Endothelial cell of umbilical vein (primary cell): ENCODE measurements at places on chromosomes 6 and 20.

DNA sequence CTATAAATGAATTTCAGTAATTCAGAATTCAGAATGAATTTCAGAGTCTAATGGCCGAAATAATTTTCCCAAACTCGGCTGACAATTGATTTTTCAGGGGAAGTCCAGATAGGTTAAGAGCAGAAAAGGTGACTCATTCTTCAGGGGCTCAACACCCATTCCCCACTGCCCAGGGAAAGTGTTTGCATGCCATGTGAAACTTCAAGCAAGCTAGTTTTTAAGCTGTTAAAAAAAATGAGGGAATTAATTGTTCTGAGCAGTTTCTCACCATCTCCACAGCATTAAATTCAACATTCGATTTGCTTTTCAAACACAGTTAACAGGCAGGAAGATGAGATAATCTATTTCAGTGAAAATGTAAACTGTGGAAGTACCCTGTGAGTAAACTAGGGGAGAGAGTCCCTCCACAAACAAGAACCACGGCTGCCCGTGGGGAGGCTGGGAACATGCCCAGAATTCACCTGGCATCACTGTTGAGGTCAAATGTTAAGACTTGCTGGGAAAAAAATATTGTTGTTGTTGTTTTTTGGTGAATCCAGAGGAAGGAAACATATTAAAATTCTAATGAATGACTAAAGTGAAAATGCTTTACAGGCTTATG is 650.8 kb upstream of the AGPAT4 start:
- DNase-seq = no peak

DNA sequence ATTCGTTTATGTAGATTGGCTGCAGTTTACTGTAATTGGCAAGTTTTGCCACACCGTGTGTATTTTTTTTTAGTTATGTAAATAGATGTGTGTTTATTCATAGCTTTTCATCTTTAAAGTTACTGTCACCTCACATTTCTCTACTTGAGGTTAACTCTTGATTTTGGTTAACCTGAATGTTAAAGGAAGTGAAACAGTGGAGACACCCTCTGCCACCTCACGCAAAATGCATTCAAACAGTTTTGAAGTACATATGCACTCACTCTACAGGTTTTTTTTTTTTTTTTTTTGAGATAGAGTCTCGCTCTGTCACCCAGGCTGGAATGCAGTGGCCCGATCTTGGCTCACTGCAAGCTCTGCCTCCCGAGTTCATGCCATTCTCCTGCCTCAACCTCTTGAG is 17.7 kb downstream of the OR2A4 start:
- no peak for DNase-seq

- DNase-seq = peak; percentile 22
Observed at GRCh38 chr20:17525650-17526049, 5.5 kb downstream of the BFSP1 start.

- no peak for DNase-seq
Observed at GRCh38 chr6:53858913-53859312, 64.1 kb downstream of the LRRC1 start.

DNA sequence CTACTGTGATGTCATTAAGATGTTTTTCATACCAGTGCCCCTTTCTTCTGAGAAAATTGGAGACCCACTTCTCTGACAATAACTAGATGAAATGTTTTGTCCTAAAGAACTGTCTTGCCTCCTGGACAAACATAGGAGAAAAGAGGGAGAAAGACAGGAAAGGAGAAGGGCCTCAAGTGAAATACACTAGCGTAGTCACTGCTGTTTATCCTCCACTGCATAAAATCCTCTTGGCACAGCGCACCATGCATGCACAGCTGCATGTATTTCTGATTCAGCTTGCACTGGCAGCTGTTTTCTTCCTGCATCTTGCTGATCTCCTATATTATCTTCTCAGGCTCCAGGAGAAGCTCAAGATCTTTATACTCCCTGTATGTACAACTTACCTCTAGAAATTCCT is 158.0 kb upstream of the BMP5 start:
- no peak for DNase-seq

GRCh38 chr6:5995949-5996713 is 10.6 kb downstream of the NRN1 start:
- peak; percentile 79 for DNase-seq

DNA sequence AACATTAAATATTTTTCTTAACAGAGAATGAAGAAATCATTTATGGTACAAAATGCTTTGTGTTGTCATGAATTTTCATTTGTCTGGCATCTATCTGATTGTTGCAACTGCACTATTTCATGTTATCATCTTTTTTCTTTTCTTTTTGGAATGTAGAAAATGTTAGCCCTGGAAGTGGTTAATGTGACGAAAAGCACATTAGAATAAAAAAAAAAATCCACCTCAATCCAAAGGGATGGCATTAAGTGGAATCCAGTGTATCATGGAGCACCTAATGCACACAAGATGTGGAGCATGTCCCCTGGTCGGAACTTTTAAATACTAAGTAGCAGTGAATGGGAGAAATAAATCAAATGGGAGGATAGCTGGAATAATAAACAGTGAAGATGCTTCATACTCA is 172.9 kb upstream of the MCHR2 start:
- no peak for DNase-seq

DNA sequence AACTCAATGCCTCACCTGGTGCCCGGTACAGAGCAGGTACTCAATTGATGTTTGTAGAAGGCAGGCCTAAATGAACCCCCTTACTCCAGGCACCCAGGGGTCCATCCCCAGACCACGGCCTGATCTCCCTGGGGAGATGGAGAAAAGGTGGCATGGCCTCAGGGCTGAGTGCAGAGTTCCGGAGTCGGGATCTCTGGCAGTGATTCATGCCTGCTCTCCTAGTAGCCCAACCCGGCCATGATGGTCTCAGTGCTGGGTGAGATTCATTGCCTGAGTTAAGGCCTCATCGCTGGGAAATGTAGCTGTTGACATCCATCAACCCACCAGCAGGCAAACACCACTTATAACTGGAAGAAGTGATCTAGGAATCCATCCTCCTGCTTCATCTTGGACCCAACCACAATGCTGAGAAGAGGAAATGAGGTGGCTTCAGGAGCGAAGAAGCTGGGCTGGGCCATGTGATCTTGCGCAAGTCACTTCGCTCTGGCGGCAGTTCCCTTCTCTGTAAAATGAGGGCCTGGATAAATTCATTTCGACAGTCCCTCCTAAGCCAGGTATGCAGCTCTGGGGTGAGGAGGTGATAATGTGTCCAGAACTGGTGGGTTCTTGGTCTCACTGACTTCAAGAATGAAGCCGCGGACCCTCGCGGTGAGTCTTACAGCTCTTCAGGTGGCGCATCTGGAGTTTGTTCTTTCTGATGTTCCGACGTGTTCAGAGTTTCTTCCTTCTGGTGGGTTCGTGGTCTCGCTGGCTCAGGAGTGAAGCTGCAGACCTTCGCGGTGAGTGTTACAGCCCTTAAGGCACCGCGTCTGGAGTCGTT is 24.7 kb downstream of the ETV7 start:
- no peak for DNase-seq

DNA sequence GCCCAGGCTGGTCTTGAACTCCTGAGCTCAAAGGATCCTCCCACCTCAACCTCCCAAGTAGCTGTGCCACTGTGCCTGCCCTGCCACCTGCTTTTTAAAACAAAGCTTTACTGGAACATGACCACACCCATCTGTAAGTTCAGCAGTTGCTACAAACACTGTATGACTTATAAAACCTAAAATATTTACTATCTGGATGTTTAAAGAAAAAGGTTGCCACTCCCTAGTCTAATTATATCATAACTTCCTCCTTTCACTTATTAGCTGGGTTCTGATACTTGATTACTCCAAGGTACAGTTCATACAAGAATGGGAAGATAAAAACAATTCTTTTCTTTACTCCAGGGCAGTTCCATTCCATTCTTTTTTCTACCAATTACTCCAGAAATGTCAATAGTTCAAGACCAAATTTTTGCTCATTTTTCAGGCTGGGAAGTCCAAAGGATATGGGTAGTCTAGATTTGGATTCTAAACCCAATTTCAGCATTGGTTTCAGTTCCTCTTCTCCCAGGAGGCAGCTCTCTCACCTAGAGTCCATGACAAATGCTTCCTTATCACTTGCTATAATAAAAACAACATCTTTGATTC is 63.1 kb downstream of the SEC63 start:
- DNase-seq = no peak

DNA sequence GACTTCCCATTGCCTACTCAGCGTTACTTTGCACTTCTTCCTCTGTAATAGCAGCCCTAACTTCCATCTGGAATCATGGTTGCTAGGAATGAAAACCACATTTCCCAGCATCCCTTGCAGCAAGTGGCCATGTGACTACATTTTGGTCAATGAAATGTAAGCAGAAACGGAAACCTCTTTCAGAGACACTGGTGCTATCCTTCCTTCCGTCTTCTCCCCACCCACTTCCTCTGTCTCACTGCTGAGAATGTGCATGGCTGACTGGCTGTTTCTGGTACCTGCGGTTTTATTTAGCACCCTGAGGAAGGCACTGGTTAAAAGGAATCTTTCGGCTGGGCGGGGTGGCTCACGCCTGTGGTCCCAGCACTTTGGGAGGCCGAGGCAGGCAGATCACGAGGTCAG is 107.4 kb downstream of the SCML4 start:
- no peak for DNase-seq

- no peak for DNase-seq
Observed at GRCh38 chr20:25318471-25319240, 70.8 kb downstream of the PYGB start.

DNA sequence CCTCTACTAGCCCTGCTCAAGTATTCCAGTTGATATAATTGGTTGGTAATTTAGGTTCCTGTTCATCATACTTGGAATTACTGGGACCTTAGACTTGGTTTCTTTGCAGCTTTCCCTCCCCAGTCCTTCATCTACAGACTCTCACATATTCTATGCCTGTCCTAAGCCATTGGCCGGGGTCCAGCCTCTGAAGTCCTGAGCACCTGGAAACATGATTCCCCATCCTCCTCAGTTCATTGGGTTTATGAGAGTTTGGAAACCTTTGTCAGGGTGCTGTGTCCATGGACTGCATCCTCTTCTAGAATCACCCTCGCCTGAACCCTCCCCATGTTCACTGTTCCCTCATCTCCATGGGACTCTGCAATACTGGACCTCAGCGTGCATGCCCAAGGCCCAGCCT is 8.8 kb downstream of the GSTA2 start:
- no peak for DNase-seq

GRCh38 chr6:20861481-20861880 is 327.2 kb downstream of the CDKAL1 start:
- DNase-seq = no peak

GRCh38 chr6:16334671-16335070 is 96.3 kb downstream of the GMPR start:
- no peak for DNase-seq

DNA sequence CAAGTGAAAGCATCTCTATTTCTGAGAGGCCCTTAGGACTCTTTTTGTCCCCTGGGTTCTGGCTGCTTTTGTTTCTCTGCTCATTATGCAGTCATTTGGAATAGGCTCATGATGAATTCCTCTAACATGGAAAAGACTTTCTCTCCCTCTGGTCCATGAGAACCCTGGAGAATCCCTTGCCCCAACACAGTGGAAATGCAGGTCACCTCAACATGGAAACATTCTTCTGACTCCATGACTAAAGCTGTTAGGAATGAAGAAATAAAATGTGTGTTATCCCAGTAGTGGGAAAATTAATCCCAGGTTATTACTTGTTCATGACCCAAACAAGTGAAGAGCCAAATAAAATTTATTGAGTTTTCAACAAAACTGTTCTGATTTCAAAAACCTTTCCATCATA is 458.6 kb downstream of the EPM2A start:
- no peak for DNase-seq

DNA sequence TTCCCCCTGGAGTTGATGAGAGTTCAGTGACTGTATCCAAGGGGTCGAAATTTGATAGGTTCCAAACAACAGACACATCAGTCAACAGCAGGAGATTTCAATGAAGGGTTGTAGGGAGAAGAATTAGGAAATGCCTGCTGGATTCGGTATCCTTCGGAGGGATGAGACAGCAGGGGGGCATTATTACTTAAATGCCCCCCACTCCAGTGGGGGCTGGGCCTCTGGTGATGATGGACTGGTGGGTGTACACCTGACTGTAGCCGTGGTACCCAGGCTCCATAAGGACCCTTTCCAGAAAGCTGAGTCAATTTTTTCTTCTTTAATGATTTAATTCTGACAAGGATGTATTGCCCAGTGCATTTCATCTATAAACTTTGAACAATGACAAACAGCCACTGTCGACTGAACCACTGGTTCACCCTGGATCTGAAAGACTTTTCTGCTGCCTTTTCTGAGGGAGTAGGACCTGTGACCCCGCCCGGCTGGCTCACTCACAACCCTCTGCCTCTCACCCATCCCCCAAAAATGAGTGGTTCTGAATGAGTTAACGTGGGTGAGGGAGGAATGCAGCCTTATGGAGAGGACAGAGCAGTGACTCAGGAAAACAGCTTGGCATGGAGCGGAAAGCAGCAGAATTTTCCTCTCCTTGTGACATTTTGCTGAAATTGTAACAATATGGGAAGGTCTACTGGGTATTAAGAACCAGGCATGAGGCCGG is 41.0 kb downstream of the ZMYND8 start:
- peak; percentile 83 for DNase-seq

- no peak for DNase-seq
Observed at GRCh38 chr20:42572320-42573016, 617.2 kb downstream of the PTPRT start.

DNA sequence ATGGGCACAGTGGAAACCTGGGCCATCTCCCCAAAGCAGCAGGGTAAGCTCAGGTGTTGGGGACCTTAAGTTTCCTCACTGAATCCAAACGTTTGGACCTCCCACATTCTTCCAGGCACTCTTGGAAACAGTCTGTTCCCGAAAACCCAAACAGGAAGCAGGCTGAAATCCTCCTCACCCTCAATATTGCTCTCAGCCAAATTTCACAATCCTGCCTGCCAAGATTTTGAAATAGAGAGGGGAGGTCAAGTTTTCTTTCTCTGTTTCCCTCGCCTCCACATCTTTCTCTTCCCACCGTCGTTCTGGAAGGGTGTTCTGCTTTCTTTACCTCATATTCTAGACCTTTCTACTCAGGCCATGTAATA is 392.0 kb upstream of the SASH1 start:
- no peak for DNase-seq

- no peak for DNase-seq
Observed at GRCh38 chr6:30391240-30391639, 46.3 kb downstream of the RPP21 start.

DNA sequence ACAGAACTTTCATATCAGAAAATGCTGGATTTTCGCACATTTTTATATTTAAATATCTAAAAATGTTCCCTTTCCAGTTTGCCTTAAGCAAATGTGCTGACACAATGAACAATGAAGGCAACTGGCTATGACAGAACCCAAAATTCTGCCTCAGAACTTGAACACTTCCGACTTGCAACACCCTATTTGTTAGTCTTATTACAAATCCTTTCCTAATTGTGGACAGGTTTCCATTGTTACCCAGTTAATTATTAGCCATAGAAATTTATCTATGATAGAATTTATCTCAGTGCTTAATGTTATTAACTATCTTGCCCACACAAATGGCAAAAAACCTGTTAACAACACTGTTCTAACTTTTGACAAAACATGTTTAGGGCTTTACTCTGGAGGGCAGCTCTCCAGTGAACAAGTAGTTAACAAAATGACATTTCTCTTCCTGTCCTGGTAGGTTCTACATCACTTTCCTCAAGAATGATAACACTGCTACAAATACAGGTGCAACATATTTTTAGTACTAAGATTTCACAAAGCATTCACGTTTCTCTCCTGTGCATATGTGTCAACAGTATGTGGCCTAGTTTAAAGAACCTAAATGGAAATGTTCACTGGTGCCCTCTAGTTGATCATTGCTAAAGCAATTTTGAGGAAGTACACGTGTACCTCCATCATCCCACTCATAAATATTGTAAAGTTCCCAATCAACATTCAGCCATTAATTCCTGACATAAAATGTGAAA is 58.4 kb downstream of the HIVEP2 start:
- peak; percentile 75 for DNase-seq

GRCh38 chr20:47720636-47721427 is 64.4 kb downstream of the SULF2 start:
- DNase-seq = peak; percentile 48
